ENCODE measurements at places on chromosomes 1 and 21.

DNA sequence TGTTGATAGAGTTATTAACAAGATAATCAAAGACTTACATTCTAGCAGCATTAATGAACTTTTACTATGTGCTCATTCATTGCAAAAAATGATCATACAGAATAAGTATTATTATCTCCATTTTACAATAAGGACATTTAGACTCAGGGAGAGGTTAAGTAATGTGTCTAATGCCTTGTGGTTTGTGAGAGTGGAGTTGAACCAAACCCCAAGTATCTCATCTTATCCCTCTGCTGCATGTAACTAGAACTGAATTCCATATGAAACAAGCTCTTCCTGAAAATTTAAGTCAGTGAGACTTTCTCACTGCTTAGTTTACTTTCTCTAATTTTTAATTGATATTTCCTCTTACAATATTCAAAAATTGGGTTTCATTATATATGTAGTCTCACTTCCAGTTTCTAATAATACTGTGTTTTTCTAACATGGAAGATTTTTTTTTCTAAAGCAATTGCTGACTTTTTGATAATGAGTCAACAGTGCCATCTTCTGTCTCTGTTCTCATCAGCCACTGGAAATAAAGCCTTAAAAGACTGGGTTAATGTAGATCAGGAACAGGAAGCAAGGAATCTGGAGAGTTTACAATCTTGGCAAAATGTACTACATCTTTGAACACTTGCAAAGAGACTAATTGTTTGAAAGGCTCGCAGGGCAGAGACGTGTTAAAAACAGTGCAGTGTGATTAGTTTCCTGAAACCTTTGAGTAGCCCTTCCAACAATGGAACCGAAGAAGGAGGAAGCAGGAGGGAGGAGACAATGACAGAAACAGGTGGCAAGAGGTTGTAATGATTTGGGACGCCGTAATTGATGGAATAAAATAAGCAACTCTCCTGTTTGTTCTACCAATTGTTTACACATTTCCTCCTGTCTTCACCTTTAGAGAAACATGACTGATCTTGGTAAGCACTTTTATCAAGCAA lies 567.6 kb downstream of the MRPL39 start:
- DNase-seq: no peak

DNA sequence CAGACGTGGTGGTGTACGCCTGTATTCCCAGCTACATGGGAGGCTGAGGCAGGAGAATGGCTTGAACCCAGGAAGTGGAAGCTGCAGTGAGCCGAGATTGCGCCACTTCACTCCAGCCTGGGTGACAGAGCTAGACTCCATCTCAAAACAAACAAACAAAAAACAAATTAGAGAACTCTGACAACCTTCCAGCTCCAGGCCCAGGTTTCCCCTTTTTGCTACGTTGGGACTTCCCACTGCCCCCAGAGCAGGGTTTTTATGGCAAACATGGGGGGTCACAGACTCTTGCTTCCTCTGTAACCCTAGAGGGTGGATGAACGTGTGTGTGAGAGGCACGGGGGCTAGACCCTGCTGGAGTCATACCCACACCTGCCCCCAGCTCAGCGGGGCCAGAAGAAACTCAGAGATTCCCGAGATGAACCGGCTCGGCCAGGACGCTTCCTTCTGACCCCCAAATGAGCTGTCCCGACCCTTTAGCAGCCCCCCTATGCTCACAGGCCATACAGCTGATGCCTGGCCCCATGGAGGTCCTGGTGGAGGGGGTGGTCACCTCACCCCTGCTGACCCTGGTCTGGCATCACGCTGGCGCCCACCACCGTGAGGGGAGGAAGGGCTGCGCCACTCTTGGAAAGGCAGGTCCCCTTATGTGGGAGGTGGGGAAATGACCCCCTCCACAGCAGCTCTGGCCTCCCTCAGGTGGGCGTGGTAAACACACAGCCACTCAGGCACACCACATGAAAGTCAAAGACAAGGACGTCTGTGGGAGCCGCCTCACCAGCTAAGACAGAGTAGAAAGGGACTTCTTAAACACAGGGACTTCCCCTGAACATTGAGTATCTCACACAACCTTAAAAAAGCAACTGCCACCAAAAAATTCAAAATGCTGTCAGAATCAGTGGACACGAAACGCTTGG lies 7.1 kb downstream of the GPR157 start:
- no peak for DNase-seq

- no peak for DNase-seq
These were observed 22.8 kb downstream of the INSL5 start for GRCh38 chr1:66778266-66778665.

DNA sequence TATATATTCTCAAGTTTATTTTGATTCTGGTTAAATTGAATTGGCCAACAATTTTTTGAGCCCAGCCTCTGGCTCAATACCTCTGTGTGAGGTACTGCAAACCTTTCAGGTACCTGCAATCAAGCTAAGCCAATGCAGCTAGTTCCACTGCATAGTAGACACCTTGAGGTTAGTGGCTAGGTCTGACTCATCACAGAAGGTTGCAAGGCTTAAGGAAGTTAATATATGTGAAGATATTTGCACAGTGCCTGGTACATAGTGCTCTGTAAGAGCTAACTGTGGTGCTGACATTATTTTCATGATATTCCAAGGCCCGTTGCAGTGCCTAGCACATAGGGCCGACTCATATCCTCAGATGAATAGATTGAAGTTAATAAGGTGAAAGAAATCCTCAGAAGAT lies 330.5 kb upstream of the KAZN start:
- no peak for DNase-seq

GRCh38 chr1:226135059-226135651 lies 51.4 kb downstream of the ACBD3 start:
- DNase-seq: no peak

DNA sequence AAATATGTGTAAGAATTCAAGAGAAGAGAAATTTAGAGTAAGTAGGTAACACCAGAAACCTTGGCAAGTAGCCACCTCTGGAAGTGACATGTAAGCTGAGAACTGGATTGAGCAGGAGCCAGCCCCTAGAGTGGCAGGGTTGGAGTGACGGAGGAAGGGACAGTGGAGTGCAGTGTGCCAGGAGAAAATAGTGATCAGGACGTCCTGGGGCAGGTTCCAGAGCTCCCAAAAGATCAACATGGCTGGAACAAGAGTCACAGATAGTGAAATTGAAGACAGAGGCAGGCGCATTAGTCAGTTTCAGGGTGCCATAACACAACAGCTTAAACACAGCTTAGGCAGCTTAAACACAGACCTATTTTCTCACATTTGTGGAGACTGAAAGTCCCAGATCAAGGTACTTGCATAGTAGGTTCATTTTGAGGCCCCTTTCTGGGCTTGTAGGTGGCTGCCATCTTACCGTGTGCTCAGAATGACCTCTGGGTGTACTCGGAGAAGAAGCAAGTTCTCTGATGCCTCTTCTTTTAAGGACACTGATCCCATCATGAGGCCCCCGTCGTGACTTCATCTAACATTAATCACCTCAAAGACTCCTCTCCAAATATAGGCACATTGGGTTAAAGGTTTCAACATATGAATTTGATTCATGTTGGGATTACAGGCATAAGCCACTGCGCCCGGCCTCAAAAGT lies 37.2 kb downstream of the GNPAT start:
- DNase-seq: no peak

DNA sequence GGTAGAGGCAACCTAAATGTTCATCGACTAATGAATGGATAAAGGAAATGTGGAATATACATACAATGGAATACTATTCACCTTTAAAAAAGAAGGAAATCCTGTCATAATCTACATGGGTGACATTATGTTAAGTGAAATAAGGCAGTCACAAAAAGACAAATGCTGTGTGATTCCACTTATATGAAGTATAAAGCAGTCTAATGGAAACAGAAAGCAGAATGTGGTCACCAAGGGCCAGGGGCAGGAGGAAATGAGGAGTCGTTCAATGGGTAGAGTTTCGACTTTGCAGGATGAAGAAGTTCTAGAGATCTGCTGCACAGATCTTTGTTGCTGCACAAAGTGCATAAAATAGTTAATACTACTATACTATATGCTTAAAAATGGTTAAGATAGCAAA lies 7.8 kb downstream of the DIPK1A start:
- no peak for DNase-seq

- no peak for DNase-seq
These were observed 1.7 kb downstream of the TSPEAR start for GRCh38 chr21:44709426-44710293.

- no peak for DNase-seq
These were observed 75.8 kb upstream of the KCNA3 start for GRCh38 chr1:110750562-110750961.

GRCh38 chr1:213014642-213015041 lies 1.0 kb downstream of the ANGEL2 start:
- no peak for DNase-seq

GRCh38 chr1:16139473-16139962 lies 16.4 kb downstream of the EPHA2 start:
- DNase-seq: no peak

GRCh38 chr1:7691576-7691975 lies 79.5 kb upstream of the VAMP3 start:
- DNase-seq: no peak

- DNase-seq: no peak
These were observed 49.7 kb downstream of the PBX1 start for GRCh38 chr1:164608651-164609057.

DNA sequence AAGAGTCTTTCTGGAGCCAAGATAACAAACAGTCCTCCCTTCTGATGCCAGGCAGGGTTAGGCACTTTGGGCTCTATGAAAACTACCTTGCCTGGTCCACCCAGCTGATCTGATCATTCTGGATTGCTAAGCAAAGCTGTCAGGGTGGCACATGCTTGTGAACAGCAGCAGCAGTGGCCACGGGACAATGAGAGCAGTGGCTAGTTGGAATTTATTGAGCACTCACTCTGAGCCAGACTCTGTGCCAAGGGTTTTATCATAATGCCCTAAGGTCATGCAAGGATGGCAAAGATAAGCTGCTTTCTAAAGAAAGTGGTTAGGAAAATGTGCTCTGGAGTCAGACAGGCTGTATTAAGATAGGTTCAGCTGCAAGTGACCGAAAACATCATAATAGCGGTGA lies 390.4 kb upstream of the VAMP3 start:
- no peak for DNase-seq

DNA sequence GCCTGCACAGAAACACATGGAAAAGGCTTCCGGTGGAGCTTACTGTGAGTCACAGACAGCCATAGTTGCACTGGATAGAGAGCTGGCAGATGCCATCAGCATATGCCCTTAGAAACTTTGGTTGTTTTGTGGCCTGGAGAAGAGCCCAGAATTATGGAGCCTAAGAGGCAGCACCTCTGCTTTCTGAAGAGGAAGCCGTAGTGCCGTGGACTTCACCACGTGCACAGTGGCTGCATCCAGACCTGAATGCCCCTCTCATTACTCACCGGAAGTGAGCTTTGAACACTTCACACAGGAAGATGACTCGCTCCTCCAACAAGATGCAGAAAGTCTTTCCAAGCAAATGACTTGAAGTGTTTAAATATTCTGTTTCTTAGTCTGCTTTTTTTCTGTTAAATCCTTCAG lies 28.4 kb downstream of the JUN start:
- peak; percentile 12 for DNase-seq

- DNase-seq: no peak
These were observed 526.2 kb downstream of the MRPL39 start for GRCh38 chr21:25081096-25081495.

DNA sequence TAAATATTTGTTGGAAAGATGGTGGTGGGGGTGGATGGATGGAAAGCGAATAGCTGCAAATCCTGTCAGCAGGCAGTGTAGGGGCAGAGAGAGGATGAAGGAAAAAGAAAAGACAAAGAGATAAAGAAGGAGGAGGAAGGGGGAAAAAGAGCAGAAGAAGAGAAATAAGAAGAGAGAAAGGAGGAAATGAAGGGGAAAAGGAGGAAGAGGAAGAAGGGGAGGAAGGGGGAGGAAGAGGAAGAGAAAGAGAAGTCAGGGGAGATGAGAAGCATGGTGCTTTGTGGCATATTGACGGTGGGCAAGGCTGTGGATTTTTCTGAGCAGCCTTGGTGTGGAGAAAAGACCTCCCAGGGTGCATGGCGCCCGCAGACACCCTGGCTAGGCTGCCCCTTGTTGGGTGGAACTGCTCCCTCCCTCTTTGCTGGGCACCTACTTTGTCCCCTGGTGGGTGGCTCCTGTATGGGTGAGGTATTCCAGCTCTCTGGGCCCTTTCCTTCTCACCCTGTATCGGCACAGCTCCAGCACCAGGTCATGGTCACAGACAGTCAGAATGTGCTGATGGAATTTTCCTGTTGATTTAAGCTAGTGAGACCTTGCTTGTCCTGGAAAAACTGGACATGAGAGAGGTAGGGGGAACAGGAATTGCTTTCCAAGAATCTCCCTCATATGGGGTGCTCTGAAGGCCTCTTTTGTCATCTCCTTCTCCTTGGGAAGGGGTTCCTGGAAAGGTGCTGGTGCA lies 45.7 kb upstream of the TLR5 start:
- DNase-seq: no peak

- no peak for DNase-seq
These were observed 12.9 kb downstream of the CRABP2 start for GRCh38 chr1:156692441-156692924.

- DNase-seq: no peak
These were observed 181.5 kb downstream of the NPHP4 start for GRCh38 chr1:5810553-5811270.
